ENCODE measurements at places on chromosomes 1 and 21.

GRCh38 chr1:110196917-110197765 lies 13.0 kb upstream of the KCNC4 start:
- H3K4me3 ChIP-seq: no peak overlapping the region
- no peaks in the 10 kb centered on the region for H3K27me3 ChIP-seq
- no peaks in the 10 kb centered on the region for H3K4me1 ChIP-seq

- DNase-seq: no peak
- no peak overlapping the region for H3K4me3 ChIP-seq
- H3K27me3 ChIP-seq: no peaks in the 10 kb centered on the region
- no peaks in the 10 kb centered on the region for H3K36me3 ChIP-seq
- no peak overlapping the region for H3K27ac ChIP-seq
- H3K4me1 ChIP-seq: peaks cover 39% of the 10 kb centered on the region
Observed at GRCh38 chr1:41416081-41416480, 54.8 kb downstream of the FOXO6 start.

DNA sequence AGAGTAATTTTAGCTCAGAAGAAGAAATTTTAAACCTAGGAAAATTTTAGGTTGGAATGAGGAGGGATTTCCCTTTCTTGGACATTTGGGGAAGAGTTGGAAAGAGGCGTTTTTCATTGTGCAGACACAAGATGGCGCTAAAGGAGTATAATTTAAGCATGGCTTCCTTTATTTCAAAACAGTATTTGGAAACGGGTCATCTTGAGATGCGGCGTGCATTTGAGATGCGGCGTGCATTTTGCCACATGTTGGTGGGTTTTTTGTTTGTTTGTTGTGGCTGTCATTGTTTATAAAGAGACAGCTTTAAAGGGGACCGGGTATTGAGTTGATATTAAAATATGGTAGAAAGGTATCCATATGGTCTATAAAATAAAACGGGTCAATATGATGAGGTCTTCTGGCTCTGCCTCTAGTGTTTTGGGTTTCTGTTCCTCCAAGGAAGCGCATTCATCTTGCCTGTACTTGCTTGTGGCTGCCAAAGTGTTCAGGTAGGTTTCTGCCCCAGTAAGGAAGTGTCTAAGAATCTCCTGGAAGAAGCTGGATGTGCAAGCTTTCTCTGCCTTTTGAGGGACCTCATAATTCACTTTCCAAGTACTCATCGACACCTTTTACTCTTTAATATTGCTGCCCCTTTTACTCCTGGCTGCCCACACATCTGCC lies 210.3 kb downstream of the SLC35F3 start:
- H3K27me3 ChIP-seq: no peaks in the 10 kb centered on the region
- H3K4me1 ChIP-seq: no peaks in the 10 kb centered on the region
- H3K27ac ChIP-seq: no peak overlapping the region
- no peaks in the 10 kb centered on the region for H3K36me3 ChIP-seq
- no peak for DNase-seq

- H3K4me1 ChIP-seq: no peaks in the 10 kb centered on the region
Observed at GRCh38 chr1:70169018-70169839, 36.1 kb downstream of the LRRC40 start.

DNA sequence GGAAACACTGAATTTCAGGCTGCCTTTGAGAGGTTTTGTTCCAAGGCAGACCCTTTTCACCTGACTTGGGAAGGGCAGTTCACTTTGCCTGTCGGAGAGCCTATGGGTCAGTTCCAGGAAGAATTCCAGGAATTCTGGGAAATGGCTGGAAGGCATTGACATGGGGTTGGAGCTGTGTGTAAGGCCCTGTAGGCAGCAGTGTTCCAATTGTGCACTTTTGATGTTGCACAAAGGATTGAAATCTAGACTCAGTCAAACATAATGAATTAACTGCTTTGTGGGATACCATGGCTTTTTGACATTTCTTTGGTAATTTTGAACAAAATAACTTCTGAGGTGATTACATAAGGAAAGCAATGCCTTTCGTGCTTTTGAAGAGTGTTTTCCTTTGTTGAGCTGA lies 184.6 kb downstream of the SDCCAG8 start:
- no peaks in the 10 kb centered on the region for H3K27me3 ChIP-seq
- H3K4me1 ChIP-seq: no peaks in the 10 kb centered on the region
- DNase-seq: no peak
- H3K27ac ChIP-seq: no peak overlapping the region
- H3K4me3 ChIP-seq: no peak overlapping the region

- H3K4me1 ChIP-seq: no peaks in the 10 kb centered on the region
- DNase-seq: no peak
- no peak overlapping the region for H3K27ac ChIP-seq
- no peaks in the 10 kb centered on the region for H3K36me3 ChIP-seq
- no peaks in the 10 kb centered on the region for H3K27me3 ChIP-seq
Observed at GRCh38 chr1:79090985-79091384, 84.5 kb upstream of the ADGRL4 start.

DNA sequence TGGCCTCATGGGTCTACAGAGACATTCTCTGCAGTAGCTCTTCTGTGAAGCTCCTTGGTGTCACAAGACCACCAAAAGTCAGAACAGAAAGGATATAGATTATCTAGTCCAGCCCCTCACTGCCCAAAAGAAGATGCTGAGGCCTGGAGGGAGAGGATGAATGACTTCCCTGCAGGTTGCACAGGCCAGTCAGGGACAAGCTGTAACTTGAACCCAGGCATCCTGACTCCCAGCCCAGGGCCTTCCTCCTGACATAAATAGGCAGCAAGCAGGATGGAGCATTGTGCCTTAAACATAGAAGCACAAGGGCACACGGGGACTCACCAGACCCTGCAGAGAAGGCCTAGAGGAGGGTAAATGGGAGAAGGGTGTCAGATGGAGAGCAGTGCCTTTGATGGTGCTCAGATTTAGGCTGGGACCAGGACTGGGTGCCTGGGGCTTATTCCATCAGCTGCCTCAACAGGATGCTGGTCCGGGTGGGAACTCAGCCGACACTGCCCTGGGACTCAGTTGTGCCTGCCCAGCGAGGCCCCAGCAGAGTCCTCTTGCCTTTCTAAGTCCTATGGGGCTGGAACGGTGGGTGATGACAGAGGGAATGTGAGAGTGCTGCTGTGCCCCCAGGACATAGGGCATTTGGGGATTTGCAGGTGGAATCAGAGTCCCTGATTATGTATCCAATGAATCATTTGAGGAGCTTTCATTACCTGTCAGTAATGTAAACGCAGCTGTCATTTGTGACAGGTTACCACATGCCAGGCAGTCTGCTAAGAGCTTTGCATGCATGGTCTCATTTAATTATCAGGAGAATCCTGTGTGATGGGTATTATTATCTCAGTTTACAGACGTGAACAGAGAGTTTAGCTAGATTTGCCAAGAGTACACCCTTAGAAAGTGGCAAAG lies 13.2 kb downstream of the S100A7A start:
- peak; percentile 72 for DNase-seq
- H3K4me3 ChIP-seq: no peak overlapping the region
- no peaks in the 10 kb centered on the region for H3K4me1 ChIP-seq
- H3K36me3 ChIP-seq: no peaks in the 10 kb centered on the region
- H3K27me3 ChIP-seq: no peaks in the 10 kb centered on the region

DNA sequence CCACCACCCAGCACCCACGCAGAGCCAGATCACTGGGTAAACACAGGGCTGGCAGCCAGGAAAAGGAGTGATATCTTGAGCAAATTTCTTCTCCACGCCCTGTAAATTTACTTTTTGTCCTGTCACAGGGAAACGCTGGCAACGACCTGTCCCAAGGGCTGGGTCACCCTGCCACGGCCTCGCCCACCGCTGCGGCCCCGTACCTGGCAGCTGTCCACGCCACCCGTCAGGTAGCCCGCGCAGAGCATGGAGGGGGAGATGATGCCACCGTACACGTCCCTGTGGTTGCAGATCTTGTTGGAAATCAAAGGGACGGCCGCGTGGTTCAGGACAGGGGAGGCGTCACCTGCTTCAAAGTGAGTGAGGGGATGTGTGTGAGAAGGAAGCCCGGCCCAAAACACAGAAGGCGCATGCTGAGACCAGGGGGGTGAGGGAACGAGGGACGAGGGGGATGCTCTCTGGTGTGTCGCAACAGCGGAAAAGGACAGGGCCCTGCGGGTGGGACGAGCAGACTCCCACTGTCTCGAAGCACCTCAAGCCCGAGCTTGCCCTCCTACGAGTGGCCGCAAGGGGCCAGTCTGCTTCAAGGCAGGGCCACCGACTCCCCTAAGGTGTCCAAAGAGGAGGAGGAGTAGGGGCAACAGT lies 10.1 kb upstream of the TFF1 start:
- no peak overlapping the region for H3K4me3 ChIP-seq
- DNase-seq: no peak
- H3K4me1 ChIP-seq: no peaks in the 10 kb centered on the region
- H3K27ac ChIP-seq: no peak overlapping the region
- H3K27me3 ChIP-seq: no peaks in the 10 kb centered on the region
- no peaks in the 10 kb centered on the region for H3K36me3 ChIP-seq

DNA sequence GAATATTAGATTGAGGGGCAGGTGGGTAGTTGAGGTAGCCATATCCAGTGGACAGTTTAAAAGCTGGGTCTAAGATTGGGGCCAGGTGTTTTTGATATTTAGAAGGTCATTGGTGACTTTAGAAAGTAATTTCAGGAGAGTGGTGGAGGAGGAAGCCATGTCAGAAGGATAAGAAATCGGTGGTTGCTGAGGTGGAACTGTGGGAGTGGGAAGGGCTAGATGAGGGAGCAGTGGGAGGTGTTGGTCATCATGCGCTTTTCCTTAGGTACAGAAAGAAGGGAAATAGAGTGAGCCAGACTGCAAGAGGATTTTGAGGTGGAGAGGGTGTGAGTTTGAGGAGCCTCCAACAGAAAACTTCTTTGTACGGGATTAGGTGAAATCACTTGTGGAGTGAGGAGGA lies 7.2 kb downstream of the MTR start:
- no peaks in the 10 kb centered on the region for H3K27me3 ChIP-seq
- H3K4me3 ChIP-seq: no peak overlapping the region
- H3K36me3 ChIP-seq: peaks cover 8% of the 10 kb centered on the region
- DNase-seq: no peak
- no peak overlapping the region for H3K27ac ChIP-seq

DNA sequence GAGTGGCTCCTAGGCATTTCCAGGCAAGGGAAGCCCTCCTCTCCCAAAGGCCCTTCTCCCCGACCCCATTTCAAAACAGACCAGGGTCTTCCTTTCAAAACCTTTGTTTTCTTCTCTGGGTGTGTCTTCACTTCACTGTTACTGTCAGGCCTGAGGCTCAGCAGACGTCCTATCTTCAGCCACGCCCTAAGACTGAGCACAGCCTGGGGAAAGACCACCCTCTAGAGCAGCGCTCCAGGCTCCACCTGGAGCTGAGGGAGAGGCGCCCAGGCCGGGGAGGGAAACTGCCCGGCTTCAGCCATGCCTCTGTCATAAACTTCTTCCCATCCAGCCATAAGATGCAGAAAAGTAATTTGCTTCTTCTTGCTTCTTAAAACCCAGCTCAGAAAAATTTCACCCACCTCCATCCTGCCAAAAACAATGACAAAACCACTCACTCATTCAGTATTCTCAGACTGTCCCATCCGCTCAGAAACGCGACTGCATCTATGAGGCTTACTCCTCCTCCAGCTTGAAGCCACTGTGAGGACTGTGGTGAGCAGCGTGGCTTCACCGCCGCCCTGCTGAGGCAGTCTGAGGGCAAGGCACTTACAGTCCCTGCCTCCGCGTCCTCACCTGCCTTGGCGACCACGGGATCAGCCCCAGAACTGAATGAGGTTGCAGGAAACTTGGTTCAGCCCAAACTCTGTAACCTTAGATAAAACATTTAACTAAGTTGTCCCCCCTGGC lies 36.1 kb downstream of the VN1R5 start:
- no peaks in the 10 kb centered on the region for H3K27me3 ChIP-seq
- H3K36me3 ChIP-seq: no peaks in the 10 kb centered on the region
- no peaks in the 10 kb centered on the region for H3K4me1 ChIP-seq
- H3K4me3 ChIP-seq: no peak overlapping the region
- no peak overlapping the region for H3K27ac ChIP-seq
- DNase-seq: no peak

DNA sequence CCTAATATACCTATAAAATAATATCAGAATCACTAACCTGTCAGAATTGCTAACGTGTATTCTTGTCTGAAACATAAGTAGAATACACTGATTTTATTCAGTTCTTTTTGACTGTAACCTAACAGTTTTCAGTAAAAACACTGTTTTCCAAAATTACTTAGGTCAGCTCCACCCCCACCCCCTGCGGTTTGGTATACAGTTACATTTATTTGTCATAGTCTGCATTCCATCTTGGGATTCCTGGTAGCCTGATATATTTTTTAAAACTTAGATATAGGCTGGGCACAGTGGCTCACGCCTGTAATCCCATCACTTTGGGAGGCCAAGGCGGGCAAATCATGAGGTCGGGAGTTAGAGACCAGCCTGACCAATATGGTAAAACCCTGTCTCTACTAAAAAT lies 19.8 kb upstream of the ABCD3 start:
- H3K36me3 ChIP-seq: no peaks in the 10 kb centered on the region

- DNase-seq: no peak
- no peaks in the 10 kb centered on the region for H3K27me3 ChIP-seq
- H3K4me3 ChIP-seq: no peak overlapping the region
- H3K36me3 ChIP-seq: no peaks in the 10 kb centered on the region
- H3K27ac ChIP-seq: no peak overlapping the region
- no peaks in the 10 kb centered on the region for H3K4me1 ChIP-seq
Observed at GRCh38 chr21:24716281-24716918, 890.9 kb downstream of the MRPL39 start.

- DNase-seq: peak; percentile 86
- peaks cover 19% of the 10 kb centered on the region for H3K36me3 ChIP-seq
- no peak overlapping the region for H3K27ac ChIP-seq
- H3K4me3 ChIP-seq: peak overlapping the region; percentile 93
- peaks cover 1% of the 10 kb centered on the region for H3K27me3 ChIP-seq
- peaks cover 43% of the 10 kb centered on the region for H3K4me1 ChIP-seq
Observed at GRCh38 chr1:220882061-220882891, 3.0 kb downstream of the HLX start.

DNA sequence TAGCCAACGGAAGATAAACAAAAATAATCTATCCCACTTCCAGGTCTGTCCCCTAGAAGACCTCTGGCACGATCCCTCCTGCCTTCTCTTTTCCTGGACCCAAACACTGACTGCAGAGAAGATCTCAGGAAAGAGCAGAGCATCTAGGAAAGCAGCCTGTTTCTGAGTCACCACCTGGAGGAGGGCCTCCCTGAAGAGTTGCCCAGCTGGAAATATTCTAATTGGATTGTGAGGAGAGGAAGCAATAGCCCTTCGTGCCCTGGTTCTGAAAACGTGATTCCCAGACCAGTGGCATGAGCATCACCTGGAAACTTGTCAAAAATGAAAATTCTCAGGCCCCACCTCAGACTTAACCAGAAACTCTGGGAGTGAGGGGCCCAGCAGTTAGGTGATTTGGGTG lies 411.1 kb downstream of the SETD4 start:
- no peak for DNase-seq
- peaks cover 13% of the 10 kb centered on the region for H3K4me1 ChIP-seq
- H3K36me3 ChIP-seq: no peaks in the 10 kb centered on the region
- H3K27ac ChIP-seq: no peak overlapping the region

GRCh38 chr1:54227091-54227602 lies 27.2 kb downstream of the MRPL37 start:
- DNase-seq: no peak
- peak overlapping the region; percentile 68 for H3K27ac ChIP-seq
- no peak overlapping the region for H3K4me3 ChIP-seq

DNA sequence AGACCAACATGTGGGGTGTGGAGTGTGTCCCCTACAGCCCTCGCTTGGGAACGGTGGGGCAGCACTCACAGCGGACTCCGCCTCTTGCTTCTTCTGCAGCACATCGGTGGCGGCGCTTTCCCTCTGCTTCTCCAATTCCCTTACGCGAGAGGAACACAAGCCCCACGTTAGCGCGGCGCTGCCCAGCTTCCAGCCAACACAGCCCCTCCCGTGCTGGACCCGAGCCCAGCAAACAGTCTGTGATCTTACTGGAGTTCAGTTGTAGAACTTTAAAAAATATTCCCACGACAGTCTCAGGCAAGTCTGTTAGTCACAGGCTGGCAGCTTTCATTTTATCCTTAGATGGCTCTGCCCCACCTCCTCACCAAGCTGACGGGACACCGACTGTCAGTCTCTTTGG lies 13.6 kb downstream of the THAP3 start:
- H3K4me1 ChIP-seq: peaks cover 11% of the 10 kb centered on the region
- H3K36me3 ChIP-seq: no peaks in the 10 kb centered on the region
- H3K27me3 ChIP-seq: no peaks in the 10 kb centered on the region
- peak overlapping the region; percentile 20 for H3K27ac ChIP-seq
